MM.1S (cell line): ENCODE measurements at places on chromosomes 11 and 22.
A peak's percentile ranks its signal among the peaks of the same experiment; 100 is the strongest.

DNA sequence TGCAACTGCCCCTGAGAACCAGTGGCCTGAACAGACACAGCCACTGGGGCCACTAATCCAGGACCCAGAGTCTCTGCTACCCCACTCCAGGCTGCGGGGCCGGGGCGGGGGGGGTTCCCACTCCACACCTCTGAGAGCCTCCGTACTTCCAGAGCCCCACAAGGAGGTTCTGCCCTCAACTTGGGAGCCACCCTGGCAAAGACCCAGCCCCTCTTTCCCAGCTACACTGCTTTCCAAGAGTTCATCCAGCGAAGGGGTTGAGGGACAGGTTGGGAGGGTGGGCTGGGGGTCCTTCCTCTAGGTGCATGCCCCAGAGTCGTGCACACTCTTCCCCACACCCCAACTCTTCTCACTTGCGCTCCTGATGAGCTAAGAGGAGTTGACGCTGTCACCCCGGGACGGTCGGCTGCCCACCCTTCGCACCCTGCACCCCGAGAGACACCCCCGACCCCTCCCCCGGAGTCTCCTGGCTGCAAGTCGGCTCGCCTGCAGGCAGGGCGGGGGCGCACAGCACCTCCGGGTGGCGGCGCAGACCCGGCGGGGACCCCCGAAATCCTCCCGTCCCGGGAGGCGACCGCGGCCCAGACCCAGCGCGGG, 531 bp downstream of the RAB3IL1 start:
- no peak for DNase-seq

DNA sequence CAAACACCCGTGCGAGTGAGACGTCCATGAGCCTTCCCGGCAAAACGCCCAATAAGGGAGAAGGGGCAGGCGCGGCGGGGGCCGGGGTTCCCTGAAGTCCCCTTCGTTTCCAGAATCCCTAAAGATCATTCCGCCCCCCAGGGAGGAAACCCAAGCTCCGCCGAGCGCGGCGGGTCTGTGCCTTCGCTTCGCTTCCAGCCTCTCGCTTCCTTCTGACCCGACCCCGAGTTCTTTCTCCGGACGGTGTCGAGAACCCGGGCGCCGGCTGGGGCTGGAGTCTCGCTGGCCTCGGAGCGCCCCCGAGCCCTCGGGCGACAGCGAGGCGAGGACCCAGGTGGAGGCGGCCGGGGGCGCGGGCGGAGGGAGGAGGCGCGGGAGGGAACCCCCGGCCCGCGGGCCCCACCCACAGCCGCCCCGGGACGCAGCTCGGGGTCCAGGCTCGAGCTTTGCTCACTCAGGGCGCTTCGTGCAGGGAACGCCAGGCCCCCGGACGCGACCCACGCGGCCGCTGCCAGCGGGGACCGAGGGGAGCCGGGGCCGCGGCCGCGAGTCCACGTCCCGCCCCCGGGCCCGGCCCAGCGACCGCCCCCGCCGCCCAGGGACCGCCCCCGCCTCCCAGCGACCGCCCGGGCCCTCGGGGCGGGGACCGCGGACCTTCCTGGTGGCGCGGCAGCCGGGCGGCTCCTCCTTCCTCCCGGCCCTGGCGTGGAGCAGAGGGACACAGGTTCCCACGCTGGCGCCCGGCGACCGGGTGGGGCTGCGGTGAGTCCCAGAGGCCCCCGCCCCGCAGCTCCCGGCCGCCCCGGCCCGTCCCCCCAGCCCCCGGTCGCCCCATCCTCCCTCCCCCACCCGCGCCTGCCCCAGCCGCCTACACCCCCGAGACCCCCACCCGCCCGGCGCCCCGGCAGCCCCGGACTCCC, at the start of gene PGGHG:
Gene PGGHG (plus strand): TSS at position 649 of the 920 bp plus-strand sequence. CDS start 691 bp downstream, outside the sequence.
- DNase-seq: peak; percentile 49

GRCh38 chr11:100640646-100641045, 46.4 kb upstream of the ARHGAP42 start:
- DNase-seq: no peak

DNA sequence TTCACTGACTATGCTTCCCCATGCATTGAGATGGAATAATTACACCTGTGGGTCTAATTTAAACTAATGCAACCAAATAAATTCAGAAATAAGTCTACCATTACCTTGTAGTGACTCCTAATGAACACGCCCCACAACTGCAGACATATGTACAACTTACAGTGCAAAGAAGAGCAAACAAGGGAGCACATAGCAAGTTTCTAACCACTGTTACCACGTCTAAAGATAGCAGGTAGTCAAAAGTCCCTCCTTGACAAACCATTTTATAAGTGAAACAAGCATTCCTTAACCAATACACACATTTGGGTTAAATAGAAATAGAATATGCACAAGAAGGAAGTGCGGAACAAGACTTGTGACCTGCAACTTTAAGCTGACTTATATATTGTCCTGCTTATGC, 20.6 kb downstream of the PHF21A start:
- DNase-seq: peak; percentile 83

DNA sequence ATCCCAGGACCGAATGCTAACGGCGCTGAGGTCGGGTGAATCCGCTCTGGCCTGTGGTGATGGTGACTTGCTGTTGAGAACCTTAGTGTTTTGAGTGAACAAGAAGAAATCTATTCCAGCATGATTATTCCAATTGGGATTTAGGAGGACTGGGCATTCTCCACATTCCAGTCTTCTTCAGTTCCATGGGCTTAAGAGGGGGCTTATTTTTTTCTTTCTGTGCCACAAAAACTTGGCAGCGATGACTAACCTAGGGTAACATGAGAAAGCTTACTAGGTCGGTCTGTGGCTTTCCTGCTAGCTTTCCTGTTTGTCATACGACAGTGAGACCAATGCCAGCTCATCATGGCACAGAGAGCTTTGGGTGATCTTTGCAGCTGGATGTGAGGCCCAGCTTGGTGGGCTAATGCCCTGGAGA, 62.9 kb upstream of the ATXN10 start:
- peak; percentile 20 for DNase-seq

DNA sequence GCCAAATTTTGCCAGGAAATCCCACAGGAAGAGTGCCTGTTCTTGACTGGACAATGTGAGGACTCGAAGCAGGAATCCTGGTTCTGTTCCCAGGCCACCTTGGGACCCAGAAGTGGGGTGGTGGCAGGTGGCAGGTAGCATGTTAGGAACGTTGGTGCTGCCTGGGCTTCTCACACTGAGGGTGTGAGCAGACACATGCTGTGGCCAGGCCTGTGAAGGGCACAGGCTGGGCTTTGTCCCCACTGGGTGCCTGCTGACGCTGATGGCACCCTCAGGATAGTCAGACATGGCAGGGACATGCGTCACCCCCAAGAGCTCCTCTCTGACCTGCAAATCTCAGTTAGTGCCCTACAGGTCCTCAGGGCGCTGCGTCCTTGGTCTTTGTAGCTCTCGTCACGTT, 21.1 kb upstream of the NECTIN1 start:
- DNase-seq: no peak

DNA sequence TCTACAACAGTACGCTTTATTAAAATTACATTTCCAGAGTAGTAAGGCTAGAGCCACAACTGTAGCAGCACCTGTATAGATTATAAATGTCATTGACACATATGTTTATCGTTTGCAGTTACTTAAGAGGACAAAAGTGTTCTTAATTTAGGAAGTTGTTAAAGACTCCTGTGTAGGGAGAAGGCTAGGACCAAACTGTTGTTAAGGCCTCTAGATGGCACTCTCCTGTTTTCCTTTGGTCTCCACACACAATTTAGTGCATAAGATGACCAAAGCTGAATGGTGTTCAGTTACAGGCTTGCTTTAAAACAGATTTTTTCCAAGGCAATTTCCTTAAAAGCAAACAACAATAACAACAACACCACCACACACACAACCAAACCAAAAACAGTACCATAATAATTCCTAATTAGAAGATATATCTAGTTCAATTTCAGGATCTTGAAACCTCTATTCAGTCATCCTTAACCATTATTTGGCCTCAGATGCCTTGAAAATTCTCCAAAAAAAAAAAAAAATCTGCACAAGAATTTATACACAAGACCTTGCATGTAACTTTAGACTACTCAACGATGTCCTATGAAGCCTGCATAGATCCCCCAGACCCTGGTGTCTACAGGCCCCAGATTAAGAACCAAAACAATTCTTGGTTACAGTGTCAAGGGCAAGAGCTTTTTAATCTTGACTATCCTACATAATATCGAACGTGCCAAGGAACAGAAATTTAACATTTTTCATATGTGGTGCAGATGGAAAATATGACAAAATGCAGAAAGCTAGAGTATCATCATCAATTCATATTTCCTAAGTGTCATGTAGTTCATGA, 42.6 kb upstream of the APOA1 start:
- DNase-seq: peak; percentile 74

DNA sequence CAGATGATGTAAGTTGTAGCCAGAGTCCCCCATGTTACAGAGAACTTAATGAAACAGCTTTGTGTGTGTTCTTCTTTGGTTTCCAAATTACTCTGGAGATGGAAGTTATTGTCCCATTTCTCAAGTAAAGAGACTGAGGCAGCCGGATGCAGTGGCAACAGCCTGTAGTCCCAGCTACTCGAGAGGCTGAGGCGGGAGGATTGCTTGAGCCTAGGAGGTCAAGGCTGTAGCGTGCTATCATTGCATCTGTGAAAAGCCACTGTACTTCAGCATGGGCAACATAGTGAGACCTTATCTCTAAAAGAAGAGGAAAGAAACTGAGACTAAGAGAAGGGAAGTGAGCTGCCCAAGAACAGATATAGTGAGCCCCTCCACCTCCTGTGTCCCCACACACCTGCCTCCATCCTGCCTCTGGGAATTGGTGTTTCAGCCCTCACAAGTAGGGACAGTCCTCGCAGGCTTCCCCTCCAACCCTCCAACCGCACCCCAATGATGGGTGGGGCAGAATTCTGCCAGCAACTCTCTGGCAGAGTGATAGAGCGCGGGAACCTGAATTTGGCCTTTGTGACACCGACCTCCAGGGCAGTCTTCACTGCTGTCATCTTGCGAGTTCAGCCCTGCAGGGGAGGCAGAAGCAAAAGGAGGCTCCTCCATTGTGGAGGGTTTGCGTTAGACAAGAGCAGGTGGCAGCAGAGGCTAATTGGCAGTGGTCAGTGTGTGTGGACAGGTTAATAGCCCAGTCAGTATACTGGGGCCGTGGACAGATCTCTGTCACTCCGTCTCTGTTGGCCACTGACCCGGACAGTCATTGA, 1.6 kb downstream of the PDXP start:
- DNase-seq: no peak

DNA sequence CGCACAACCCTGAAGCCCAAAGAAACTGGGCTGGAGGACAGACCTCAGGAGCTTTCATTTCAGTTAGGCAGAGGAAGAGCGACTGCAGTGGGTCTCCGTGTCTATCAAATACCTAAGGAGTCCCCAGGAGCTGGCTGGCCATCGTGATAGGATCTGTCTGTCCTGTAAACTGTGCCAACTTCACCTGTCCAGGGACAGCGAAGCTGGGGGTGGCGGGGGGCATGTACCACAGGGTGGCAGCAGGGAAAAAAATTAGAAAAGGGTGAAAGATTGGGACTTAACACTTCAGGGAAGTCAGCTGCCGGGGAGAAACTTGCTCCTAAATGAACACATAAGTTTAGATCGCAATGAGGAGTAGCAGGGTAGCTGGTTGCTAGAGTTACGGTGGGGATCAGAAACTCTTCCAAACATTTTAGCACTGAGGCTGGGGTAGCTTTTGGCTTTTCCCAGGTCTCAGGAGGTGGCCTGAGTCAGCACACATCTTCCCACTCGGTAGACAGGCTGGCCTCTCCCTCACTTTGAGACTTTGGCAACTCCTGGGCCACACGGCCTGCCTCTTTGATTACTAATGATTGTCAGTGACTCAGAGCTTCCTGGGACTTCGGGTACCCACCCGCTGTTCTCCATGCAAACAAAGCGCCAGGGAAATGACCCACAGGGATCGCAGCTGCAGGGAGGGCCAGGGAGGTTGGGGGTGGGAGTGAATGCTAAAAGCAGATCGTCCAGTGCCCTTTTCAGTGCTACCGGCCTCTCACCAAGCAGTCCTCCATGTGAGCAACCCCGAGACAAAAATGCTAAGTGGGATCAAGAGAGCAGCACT, 2.9 kb upstream of the MTFP1 start:
- no peak for DNase-seq

DNA sequence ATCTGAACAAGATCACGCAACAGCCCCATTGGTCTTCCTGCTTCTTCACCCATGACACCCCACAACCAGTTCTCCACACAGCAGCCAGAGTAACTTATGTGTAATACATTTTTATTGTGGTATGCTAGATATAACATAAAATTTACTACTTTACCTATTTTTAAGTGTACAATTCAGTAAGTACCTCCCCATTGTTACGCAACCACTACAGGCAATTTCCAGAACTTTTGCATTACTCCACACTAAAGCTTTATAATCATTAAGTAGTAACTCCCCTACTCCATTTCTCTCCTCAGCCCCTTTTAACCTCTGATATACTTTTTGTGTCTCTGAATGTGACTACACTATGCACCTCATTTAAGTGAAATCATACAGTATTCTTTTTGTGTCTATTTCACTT, 575.4 kb upstream of the CADM1 start:
- DNase-seq: no peak

GRCh38 chr22:46203601-46203980, 46.5 kb downstream of the CDPF1 start:
- DNase-seq: no peak

DNA sequence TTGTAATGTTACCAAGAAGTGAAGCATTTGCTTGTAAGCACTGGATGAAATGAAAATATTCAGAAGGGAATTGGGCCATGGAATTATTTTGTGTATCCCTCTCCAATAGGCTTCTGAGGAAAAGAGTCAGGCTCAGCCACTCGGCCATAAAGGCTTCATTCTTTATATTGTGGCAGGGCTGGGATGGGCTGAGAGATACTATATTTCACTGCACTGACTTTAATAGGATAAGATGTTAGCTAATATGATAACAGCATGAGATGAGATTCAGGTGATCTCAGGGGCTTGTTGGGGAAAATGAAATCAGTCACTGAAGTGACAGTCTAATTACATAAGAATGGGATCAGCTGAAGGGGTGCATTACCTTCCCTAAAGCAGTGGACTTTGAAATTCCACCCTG, 7.3 kb upstream of the TRIM44 start:
- DNase-seq: no peak

DNA sequence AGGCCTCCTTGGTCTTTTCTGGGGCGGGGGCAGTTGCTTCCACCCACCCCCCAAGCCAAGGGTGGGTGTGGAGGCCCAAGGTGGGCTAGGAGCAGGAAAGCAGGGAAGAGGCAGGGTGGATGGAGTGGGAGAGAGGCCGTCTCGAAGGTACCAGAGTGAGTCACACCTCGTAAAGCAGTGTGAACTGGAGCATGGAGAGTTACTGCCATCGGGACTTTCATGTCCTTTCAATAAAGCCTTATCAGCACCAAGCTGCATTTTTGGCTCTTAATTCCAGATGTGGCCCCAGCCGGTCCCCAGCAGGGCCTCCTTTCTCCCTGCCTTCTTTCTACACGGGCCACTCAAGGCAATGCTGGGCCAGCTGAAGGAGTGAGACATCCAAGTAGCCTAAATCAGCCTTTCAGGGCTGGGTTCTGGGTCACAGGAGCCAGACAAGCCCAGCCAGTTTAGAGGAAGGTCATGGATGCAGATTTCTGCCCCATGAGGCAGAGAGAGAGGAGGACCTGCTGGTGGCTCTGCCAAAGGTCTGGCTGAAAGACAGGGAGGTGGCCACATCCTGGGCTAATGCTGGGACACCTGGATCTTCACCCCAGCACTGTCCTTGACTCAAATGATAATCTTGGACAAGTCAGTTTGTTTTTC, 59.0 kb upstream of the CD82 start:
- DNase-seq: no peak

GRCh38 chr11:66340596-66341501, 4.1 kb downstream of the BRMS1 start:
- DNase-seq: no peak
